Right renal pelvis (tissue), 4 donors: ENCODE measurements at places on chromosomes 16 and 17.

DNA sequence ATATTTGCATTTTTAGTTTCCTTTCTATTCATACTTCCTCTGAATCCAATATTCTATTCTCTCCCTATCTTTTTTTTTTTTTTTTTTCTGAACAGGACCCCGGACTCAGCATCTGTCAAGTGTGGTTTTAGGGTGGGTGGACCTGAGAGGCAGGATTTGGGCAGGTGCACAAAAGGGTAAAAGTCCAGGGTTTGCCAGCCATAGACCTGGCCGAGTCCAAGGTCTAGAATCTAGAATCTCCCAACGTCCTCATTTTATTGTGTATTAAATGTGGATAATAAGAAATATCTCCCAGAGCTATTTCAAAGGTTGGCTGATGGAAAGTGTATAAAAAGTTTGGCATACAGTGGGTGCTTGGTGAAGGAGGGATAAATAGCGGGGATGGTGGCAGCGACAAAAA lies 273.3 kb upstream of the MAF start:
- DNase-seq: no peak

- DNase-seq: no peak
Measured at GRCh38 chr16:77555126-77555525, 120.3 kb upstream of the ADAMTS18 start.

DNA sequence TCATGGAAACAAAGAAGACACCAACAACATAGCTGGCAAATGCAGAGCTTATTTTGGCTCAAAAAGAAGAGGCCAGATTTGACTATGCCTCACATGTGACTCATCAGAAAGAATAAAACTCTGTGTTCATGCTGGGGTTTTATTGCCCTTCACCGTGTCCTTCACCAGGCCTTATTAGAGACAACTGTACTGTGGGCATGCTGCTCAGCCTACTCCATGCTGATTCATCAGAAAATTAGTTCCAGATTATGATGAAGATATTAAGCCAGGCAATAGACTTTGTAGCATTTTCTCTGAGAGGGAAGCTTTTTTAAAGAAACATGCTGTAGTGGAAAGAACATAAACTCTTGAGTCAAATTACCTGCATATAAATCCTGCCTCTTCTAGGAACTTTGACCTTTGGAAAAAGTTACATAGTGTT lies 89.8 kb downstream of the CYB561 start:
- DNase-seq: no peak

- DNase-seq: no peak
Measured at GRCh38 chr17:64413513-64413912, 22.9 kb upstream of the PECAM1 start.

- DNase-seq: no peak
Measured at GRCh38 chr17:31550389-31551056, 159.0 kb downstream of the RAB11FIP4 start.
